Endodermal cell (in vitro differentiated cells): ENCODE measurements at places on chromosomes 7 and 10. TPM values are rescaled to one million over a fixed set of nuclear protein-coding genes. Genes with fewer than 3 reads are reported as not detected.

FGFBP3 gene
- 3.3 to 5.2 TPM (median 4.3 TPM) in 3 replicates for total RNA-seq

CYP2C19 gene
- 0.22 TPM in 1 of 2 replicates, not detected in the other for total RNA-seq

DNA sequence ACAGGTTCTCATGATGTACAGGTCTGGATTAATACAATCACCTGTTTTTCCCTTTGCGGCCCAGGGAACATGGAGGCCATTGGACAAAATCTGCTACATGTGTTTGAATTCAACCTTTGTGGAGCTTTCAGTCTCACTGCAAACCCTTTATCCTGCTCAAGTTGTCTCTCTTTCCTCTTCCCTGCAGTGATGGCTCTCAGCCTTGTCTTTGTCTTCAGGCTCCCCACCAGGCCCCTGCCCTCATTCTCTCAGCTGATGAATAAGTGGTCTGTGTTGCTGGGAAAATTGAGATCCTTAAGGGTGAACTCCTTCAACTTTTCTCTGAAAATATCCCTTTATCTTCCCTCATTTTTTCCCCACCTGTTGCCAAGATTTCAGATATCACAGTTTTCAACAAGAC lies 791.2 kb downstream of the GRID1 start:
- peak overlapping the region; percentile 10 for H3K4me3 ChIP-seq
- H3K36me3 ChIP-seq = no peaks in the 10 kb centered on the region
- H3K27me3 ChIP-seq = no peaks in the 10 kb centered on the region
- peaks cover 14% of the 10 kb centered on the region for H3K4me1 ChIP-seq

CPN1 gene
- total RNA-seq = 0.31 to 0.71 TPM (median 0.61 TPM) in 3 replicates

DNA sequence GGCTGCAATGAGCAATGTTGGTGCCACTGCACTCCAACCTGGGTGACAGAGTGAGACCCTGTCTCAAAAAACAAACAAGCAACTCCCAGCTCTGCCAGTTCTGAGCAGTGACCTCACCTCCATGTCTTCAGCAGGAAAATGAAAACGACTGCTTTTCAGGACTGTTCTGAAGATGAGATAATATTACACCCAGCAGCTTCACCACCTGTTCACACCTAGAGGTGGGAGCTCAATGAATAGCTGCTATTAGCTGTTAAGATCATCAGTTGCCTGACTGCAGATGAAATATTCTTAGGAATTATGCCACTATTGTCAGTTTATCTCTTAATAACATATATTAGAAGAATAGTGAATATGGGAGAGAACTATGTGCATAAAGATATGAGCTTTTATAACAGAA lies 48.4 kb upstream of the CYTH3 start:
- no peak overlapping the region for H3K27ac ChIP-seq
- no peaks in the 10 kb centered on the region for H3K36me3 ChIP-seq
- no peaks in the 10 kb centered on the region for H3K27me3 ChIP-seq
- DNase-seq = no peak
- no peak overlapping the region for H3K4me3 ChIP-seq
- H3K4me1 ChIP-seq = no peaks in the 10 kb centered on the region

GRCh38 chr10:112732277-112732921 lies 217.6 kb upstream of the TCF7L2 start:
- no peaks in the 10 kb centered on the region for H3K36me3 ChIP-seq
- peaks cover 17% of the 10 kb centered on the region for H3K4me1 ChIP-seq
- H3K27me3 ChIP-seq = no peaks in the 10 kb centered on the region
- H3K4me3 ChIP-seq = no peak overlapping the region
- H3K27ac ChIP-seq = peak overlapping the region; percentile 47

- H3K4me3 ChIP-seq = no peak overlapping the region
- peaks cover 32% of the 10 kb centered on the region for H3K4me1 ChIP-seq
- H3K27ac ChIP-seq = no peak overlapping the region
- H3K27me3 ChIP-seq = no peaks in the 10 kb centered on the region
- H3K36me3 ChIP-seq = no peaks in the 10 kb centered on the region
- no peak for DNase-seq
Measured at GRCh38 chr10:113554214-113554613, 1.4 kb downstream of the HABP2 start.

DNA sequence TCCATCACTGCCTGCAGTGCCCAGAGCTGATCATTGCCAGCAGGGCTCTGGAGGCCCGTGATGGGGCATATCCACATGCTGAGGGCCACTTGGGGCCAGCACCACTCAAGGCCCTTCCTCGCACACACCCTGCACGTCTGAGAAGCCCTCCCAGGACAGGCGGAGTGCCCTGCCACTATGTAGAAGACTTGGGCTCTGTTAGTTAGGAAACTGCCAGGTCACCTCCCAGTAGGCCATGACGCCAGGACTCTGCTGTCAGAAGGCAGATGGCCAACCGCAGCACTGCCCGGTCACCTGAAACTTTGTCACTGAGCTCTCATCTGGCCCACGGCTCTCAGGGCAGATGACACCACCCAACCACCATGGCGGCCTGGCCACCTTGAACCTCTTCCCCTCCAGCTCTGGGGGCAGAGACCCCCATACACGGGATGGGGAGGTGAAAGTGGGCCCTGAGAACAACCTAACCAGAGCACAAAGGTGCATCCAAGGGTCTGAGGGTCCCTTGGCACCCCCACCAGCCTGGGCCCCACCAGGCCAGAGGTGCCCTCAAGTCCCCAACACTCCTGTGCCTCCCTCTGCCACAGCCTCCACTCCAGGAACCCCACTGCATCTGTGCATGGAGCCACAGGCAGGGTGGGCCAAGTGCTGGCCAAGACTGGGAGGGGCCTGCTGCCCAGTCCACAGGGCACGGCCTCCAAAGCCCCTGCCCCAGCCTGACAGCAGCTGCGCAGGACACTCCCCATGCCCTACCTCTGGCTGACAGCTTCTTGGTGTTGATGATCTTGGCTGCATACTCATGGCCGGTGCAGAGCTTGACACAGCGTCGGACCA lies 41.8 kb downstream of the CAMK2B start:
- DNase-seq = peak; percentile 22
- no peak overlapping the region for H3K4me3 ChIP-seq
- no peaks in the 10 kb centered on the region for H3K36me3 ChIP-seq
- H3K27me3 ChIP-seq = no peaks in the 10 kb centered on the region

DNA sequence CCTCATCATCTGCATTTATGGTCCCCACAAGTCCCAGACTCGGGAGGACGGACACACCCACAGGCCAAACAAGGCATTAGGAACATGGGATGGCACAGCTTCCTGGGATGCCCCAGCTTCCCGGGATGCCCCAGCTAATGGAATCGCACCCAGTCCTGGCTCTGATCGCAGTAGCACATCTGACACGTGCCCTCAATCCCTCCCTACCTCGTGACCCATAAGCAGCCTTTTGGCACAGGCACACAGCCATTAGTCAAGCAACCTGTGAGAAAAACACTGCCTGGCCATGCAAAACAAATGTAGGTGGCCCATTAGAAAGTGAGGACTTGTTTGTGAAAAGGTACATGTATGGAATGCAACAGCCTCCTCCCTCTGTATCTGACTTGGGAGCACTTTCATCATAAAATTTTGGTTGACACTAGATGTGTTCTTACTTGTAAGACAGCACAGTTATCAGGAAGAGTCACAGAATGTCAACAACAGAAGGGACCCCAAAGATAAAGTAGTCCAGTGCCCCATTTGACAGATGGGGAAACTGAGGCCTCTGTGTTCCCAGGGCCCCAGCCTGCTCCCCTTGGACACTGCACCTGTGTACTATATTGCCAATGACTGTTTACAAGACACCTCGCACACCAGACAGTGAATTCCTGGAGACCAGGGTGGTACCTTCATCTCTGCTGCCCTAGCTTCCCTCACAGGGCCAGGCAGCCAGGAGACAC lies 34.4 kb downstream of the DLG5 start:
- no peaks in the 10 kb centered on the region for H3K27me3 ChIP-seq
- peak overlapping the region; percentile 93 for H3K27ac ChIP-seq
- H3K4me1 ChIP-seq = peaks cover 26% of the 10 kb centered on the region
- H3K4me3 ChIP-seq = no peak overlapping the region

TUBAL3 gene
- not detected in 3 replicates for total RNA-seq

GRCh38 chr7:1321411-1322239 lies 89.0 kb downstream of the UNCX start:
- no peak overlapping the region for H3K4me3 ChIP-seq
- H3K4me1 ChIP-seq = no peaks in the 10 kb centered on the region
- no peaks in the 10 kb centered on the region for H3K36me3 ChIP-seq
